ENCODE measurements at places on chromosomes 7 and 10. TPM values are rescaled to one million over a fixed set of nuclear protein-coding genes. Genes with fewer than 3 reads are reported as not detected.
A peak's percentile ranks its signal among the peaks of the same experiment; 100 is the strongest.

DNA sequence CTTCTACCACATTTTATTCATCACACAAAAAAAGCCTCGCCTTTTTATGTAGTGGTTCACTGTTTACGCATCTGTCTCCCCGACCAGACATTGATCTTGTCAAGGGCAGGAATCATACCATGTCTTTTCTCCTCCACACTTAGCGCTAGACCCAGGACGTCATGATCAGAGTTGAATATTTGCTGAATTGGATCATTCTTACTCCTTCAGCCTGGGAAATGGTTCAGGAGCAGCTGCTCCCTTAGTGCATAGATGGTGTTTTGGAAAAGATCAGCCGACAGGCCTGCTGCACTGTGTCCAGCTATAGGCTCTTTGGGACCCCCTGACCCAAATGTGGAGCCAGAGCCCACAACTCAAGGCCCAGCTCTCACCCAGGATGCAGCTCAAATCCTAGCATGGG, 249.1 kb upstream of the TMEM72 start:
- no peaks in the 10 kb centered on the region for H3K36me3 ChIP-seq
- no peak overlapping the region for H3K4me3 ChIP-seq
- no peak overlapping the region for H3K27ac ChIP-seq
- DNase-seq, result no peak
- H3K27me3 ChIP-seq, result peaks cover 2% of the 10 kb centered on the region

DNA sequence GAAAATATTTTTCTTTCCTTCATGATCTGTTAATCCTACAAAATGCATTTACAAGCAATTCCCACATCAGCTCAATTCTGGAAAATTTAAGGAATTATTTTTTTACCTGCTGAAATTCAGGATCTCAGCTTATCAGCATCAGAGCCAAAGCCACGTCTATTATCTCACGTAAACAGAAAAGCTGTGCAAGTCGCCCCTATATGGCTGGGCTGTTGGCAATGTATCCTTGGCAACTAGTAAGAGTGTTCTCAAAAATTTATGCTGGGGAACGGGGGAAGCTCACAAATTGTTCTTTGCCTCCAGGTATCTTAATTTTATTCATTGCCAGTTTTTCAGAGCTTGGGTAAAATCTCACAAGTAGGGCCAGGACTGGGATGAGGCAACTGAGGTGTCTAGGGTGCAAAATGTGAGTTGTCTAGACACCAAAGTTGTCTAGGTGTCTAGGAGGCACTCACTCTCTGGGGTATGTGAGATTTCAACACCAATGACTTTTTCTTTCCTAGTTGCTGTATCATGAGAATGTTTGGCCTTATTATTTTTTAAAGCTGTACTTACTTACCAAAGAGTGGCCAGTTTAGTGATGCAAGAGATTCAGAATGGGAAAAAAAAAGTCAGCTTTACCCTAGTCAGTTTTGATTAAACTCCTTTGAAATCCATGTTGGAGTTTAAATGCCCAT, 5.1 kb downstream of the GSTO2 start:
- no peak for DNase-seq
- no peaks in the 10 kb centered on the region for H3K4me1 ChIP-seq

- DNase-seq, result no peak
- no peaks in the 10 kb centered on the region for H3K4me1 ChIP-seq
- no peak overlapping the region for H3K4me3 ChIP-seq
- H3K36me3 ChIP-seq, result no peaks in the 10 kb centered on the region
These were observed 47.0 kb downstream of the SPAM1 start for GRCh38 chr7:123972045-123972444.

DNA sequence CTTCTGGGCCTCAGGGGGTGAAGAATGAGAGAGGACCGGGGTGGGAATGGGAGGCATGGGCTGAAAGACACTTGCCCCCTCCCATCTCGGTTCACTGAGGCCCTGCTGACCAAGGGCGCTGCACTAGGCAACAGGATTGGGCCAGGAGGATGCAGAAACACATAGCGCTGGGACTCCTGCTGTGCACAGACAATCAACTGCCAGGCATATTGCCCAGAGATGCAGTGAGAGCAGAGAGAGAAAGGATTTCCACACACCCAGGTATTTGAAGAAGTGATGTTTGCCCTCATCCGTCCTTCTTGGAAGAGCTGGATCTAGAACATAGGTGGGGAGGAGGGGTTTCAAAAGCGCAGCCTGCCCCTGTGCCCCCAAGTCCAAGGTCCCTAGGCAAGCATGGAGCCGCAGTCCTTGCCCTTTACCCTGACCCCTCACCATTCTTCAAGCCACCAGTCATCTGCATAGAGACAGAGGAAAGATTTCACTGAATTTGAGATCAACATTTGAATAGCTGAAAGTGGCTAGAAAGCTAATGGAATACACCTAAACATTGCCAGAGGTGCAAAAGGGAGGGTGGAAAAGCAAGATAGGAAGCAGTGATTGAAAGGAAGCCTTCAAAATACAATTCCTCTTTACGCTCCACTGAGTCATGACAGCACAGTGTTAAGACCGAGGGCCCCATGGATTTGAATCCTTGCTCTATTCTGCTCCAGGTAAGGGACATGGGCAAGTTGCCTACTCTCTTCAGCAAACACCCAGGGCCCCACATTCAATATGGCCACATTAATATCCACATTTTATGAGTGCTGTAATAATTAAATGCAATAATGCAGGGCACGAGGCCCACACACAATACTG, 44.2 kb upstream of the TNS3 start:
- no peak for DNase-seq
- peaks cover 3% of the 10 kb centered on the region for H3K27me3 ChIP-seq
- H3K4me1 ChIP-seq, result peaks cover 48% of the 10 kb centered on the region
- H3K36me3 ChIP-seq, result no peaks in the 10 kb centered on the region
- H3K27ac ChIP-seq, result no peak overlapping the region

GRCh38 chr10:17742918-17743317, 9.1 kb upstream of the TMEM236 start:
- no peak overlapping the region for H3K27ac ChIP-seq
- H3K4me1 ChIP-seq, result peaks cover 10% of the 10 kb centered on the region
- H3K36me3 ChIP-seq, result no peaks in the 10 kb centered on the region
- no peak overlapping the region for H3K4me3 ChIP-seq

DNA sequence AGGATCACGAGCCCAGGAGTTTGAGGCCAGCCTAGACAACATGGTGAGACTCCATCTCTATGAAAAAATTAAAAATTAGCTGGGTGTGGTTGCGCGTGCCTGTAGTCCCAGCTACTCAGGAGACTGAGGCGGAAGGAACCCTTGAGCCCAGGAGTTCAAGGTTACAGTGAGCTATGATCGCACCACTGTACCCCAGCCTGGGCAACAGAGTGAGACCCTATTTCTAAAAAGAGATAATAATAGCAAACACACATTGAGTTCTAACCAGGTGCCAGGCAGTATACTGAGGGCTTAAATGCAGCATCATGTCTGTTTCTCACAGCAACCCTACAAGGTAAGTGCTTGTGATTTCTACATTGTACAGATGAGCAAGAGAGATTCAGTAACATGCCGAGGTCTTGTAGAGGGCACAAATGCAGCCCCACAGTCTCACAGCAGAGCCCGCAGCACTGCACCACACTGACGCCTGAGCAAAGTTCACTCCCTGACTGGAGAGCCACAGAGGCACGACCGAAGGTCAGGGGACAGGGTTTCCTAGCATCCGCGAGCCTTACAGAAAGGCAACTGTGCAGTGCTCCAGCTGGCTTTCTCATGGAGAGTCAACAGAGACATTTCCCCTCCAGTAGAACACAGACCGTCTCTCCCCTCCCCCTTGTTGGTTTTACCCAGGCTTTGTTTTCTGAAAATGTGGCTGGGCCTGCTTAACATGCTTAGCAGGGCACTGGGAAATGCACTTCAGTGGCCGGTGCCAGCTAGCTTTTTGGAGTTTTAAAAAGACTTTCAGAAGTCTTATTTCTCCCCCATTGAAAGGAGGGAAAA, 36.5 kb downstream of the PDSS1 start:
- peaks cover 12% of the 10 kb centered on the region for H3K36me3 ChIP-seq
- no peak for DNase-seq
- H3K27ac ChIP-seq, result peak overlapping the region; percentile 94
- no peaks in the 10 kb centered on the region for H3K27me3 ChIP-seq
- H3K4me1 ChIP-seq, result peaks cover 12% of the 10 kb centered on the region

- peak; percentile 56 for DNase-seq
- H3K27ac ChIP-seq, result no peak overlapping the region
- peaks cover 17% of the 10 kb centered on the region for H3K27me3 ChIP-seq
- H3K36me3 ChIP-seq, result no peaks in the 10 kb centered on the region
- H3K4me3 ChIP-seq, result no peak overlapping the region
- no peaks in the 10 kb centered on the region for H3K4me1 ChIP-seq
These were observed 256.0 kb upstream of the TCERG1L start for GRCh38 chr10:131567279-131568162.

DNA sequence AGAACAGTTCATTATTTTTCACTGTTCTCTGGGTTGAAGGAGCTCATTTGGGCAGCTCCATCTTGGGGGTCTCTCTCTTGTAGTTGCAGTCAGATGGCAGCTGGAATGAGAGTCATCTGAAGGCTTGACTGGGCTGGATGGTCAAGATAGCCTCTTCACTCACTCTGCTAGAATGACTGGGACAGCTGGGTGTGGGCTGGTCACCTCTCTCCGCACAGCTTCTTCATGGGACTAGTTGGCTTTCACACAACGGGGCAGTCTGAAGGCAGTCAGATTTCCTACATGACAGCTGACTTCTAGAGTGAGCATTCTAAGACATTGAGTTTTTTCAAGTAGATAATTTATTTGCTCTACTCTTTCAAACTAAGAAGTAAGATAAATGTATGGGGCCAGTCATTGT, 13.1 kb downstream of the PLEKHA1 start:
- no peak for DNase-seq
- no peaks in the 10 kb centered on the region for H3K27me3 ChIP-seq
- H3K36me3 ChIP-seq, result peaks cover 8% of the 10 kb centered on the region
- H3K27ac ChIP-seq, result peak overlapping the region; percentile 51

GRCh38 chr7:108535257-108535656, 9.3 kb upstream of the PNPLA8 start:
- H3K4me3 ChIP-seq, result no peak overlapping the region
- H3K36me3 ChIP-seq, result no peaks in the 10 kb centered on the region
- H3K4me1 ChIP-seq, result no peaks in the 10 kb centered on the region
- no peak for DNase-seq
- H3K27me3 ChIP-seq, result peaks cover 3% of the 10 kb centered on the region

DNA sequence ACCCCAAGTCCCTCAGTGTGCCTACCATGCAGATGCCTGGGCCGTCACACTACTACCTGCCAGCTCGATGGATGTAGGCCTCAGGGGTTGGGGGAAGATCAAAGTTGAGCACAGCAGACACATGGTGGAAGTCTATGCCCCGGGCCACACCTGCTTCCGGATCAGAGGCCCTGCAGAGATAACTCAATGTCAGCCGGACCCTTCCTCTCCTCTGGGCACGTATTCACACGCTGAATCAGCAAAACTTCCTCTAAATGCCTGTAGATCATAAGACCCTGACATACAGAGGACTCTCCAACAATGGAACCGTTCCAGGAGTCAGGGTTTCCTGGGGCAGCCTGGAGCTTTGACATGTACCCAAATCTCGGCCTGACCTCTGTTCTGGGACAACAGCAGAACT, 3.7 kb downstream of the DDX56 start:
- DNase-seq, result no peak
- no peak overlapping the region for H3K4me3 ChIP-seq
- peaks cover 11% of the 10 kb centered on the region for H3K4me1 ChIP-seq
- peaks cover 32% of the 10 kb centered on the region for H3K36me3 ChIP-seq
- no peaks in the 10 kb centered on the region for H3K27me3 ChIP-seq
- H3K27ac ChIP-seq, result no peak overlapping the region

- no peaks in the 10 kb centered on the region for H3K27me3 ChIP-seq
- no peak overlapping the region for H3K4me3 ChIP-seq
- no peak for DNase-seq
- peaks cover 55% of the 10 kb centered on the region for H3K36me3 ChIP-seq
- no peak overlapping the region for H3K27ac ChIP-seq
These were observed 14.4 kb downstream of the FGFR2 start for GRCh38 chr10:121583857-121584256.

- H3K36me3 ChIP-seq, result peaks cover 4% of the 10 kb centered on the region
- H3K27ac ChIP-seq, result no peak overlapping the region
- DNase-seq, result no peak
These were observed 42.6 kb downstream of the PWWP2B start for GRCh38 chr10:132439424-132440163.

DNA sequence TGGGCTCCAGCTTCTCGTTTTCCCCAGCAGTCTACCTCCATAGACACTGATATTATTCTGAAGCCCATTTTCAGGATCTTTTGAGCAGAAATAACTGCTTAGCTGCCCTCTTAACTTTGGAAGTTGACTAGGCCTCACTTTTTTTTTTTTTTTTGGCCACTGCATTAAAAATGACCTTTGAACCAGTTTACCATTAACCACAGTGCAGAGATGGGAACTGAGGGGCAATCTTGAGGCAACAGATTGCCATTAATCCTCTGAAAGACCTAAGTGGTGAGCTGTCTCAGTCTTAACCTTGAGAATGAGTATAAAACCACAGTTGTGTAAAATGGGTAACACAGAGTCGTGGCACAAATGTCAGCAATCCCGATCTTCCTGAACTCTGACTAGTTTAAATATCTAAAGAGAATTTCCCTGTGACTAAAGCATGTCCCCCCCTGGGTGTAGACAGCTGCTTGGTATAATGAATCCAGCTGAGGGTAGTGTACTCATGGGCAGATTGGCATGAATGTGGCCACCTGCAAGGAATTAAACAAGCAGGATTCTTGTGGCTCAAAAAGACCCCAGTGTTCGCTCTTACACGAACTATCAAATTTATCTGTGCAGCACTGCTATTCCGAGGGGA, 46.1 kb upstream of the FMC1 start:
- H3K4me3 ChIP-seq, result no peak overlapping the region
- no peak overlapping the region for H3K27ac ChIP-seq
- no peak for DNase-seq
- peaks cover 12% of the 10 kb centered on the region for H3K4me1 ChIP-seq
- H3K36me3 ChIP-seq, result peaks cover 6% of the 10 kb centered on the region
- H3K27me3 ChIP-seq, result no peaks in the 10 kb centered on the region

DNA sequence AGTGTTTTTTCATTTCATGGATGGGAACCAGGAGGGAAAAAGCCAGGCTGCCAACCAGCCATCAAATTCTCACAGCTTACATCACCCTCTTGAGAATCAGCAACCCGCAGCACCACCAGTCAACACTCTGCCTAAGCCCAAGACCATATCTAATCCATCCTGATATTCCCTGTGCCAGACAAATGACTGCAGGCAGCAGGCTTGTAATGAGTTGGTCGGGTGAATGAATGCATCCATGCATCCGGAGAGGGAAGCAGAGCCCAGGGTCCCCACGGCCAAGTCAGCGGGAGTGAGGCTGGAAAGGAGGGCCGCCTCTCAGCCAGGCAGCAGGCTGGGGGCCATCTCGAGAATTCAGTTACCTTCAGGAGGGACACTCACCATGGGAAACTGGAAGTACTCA, 46.9 kb downstream of the SLIT1 start:
- peak overlapping the region; percentile 72 for H3K27ac ChIP-seq
- no peak for DNase-seq
- H3K27me3 ChIP-seq, result peaks cover 36% of the 10 kb centered on the region
- peaks cover 48% of the 10 kb centered on the region for H3K4me1 ChIP-seq
- peaks cover 15% of the 10 kb centered on the region for H3K36me3 ChIP-seq

- H3K27ac ChIP-seq, result peak within 1 kb of the TSS; percentile 97
- DNase-seq, result peak; percentile 95
- peaks cover 6% of the 10 kb centered on the region for H3K36me3 ChIP-seq
- H3K4me3 ChIP-seq, result peak within 1 kb of the TSS; percentile 92
- no peaks in the 10 kb centered on the region for H3K27me3 ChIP-seq
- H3K4me1 ChIP-seq, result peaks cover 33% of the 10 kb centered on the region
These were observed at the start of gene TIAL1 for GRCh38 chr10:119596537-119597404. Gene TIAL1 (minus strand): TSS chr10:119596964. CDS start chr10:119596465, 499 bp downstream.

PDZD7 gene
- total RNA-seq, result 1.4 TPM

PON1 gene
- 3.0 TPM for total RNA-seq

C10orf105 gene
- not detected for total RNA-seq

KLHDC10 gene
- 43.6 TPM for total RNA-seq

ANKRD2 gene
- total RNA-seq, result not detected

CPED1 gene
- total RNA-seq, result 45.4 TPM

NEURL1 gene
- 102 TPM for total RNA-seq

PLAU gene
- total RNA-seq, result 5.5 TPM

CTNNA3 gene
- total RNA-seq, result 2.9 TPM

ACSL5 gene
- total RNA-seq, result 13.9 TPM

NUTM2A gene
- total RNA-seq, result 3.2 TPM

IQCE gene
- 25.7 TPM for total RNA-seq
